MG63 (cell line): ENCODE measurements at places on chromosomes 3 and 15.

- no peak for DNase-seq
Measured at GRCh38 chr3:184178521-184179138, 4.0 kb downstream of the AP2M1 start.

DNA sequence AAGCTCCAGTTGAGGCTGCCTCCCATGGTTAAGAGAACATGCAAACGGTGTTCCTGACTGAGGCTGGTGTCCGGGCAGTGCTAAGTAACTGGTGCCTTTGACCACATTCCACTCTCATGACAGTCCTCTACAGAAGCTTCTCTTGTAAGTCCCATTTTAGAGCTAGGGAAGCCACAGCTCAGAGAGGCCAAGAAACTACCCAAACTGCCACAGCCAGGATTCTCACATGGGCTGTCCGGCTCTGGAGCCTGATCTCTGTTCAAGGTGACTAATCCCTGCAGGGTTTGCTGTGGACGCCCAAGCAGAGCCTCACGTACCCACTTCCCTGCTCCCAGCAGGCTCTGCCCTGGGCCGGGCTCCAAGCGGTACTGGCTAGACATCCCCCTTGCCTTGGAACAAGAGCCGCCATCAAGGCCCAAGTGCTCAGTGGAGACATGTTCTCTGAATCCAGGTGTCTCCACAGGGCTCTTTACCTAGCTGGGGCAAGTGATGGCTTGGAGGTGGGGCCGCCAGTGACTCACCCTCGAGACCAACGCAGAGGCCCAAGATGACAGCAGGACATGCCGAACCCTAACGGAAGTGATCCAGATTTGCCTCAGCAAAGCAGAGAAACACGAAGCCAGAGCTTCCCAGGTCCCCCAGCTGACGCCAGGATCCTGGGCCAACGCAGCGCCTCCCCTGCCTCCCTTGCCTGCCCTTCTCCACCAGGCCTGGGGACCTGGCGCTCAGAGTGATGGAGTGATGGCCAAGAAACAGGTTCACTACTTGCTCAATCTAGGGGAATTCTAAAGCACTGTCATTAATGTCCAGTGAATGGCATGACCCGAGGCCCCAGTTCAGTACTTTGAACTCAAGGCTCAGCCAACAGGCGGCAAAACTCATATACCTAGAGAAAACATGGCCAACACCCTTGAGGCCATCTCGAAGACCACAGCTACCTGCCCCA, 24.4 kb downstream of the KLHL25 start:
- no peak for DNase-seq

DNA sequence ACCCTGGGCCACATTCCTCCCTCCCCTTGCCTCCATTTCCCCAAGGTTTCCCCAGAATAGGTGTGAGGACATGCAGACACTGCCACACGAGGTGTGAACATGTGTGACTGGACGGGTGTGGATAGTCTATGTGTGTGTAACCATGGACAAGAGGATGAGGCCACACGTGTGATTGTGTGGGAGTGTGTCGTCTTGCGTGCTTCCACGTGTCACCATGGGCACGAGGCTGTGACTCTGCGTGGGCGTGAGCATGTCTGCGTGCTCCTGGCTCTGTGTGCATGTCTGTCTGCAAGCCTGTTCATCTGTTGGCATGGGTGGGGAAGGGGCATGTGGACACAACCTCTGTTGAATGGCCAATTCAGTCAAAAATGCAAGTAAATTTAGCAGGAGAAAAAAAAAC, 6.2 kb upstream of the MYL3 start:
- no peak for DNase-seq

DNA sequence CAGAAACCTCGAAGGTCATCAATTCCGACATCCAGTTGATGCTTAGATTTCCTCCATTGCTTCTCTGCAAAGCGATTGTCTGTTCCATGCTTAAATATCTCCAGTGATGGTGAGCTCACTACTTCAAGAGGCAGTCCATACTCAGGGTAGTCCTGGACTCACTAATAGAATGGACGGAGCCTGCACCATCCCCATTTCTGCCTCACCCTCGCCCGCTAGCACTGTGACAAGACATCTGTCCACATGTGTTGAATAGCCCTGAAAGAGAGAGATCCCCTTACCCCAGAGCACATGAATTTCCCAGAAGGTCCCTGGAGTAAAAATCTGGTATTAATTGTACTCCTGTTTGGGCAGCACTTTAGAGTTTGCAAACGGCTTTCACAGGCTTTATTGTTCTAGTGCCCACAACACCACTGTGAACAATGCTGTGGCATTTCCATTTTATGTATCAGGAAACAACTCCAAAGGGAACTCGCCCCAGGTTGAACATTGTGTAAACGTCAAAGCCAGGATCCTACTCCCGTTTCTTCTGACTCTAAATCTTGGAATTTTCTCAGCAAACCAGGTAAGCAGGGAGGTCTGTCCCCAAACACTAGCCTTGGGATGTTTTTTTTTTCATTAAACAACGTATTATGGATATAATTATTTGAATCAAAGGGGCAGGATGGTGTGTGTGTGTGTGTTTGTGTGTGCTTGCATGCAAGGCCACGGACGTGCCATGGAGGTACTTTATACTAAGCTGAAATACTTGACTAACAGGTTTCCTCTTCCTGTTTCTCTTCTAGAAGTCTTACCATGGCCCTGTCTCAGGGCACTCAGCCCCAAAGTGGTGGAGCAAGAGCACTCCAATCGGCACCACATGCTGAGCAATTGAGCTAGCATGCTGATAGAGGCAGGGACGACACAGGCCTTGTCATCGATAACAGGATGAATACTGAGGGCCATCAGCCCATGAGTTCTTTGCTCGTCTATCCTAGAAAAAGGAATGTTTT, 198.3 kb downstream of the OPA1 start:
- no peak for DNase-seq

- DNase-seq = no peak
Measured at GRCh38 chr15:100521907-100522306, 6.8 kb downstream of the CERS3 start.

GRCh38 chr15:78110916-78111475, 18.6 kb downstream of the SH2D7 start:
- DNase-seq = no peak

- no peak for DNase-seq
Measured at GRCh38 chr3:191432162-191432561, 28.8 kb upstream of the PYDC2 start.

- no peak for DNase-seq
Measured at GRCh38 chr15:47872869-47873432, 155.6 kb downstream of the SEMA6D start.

DNA sequence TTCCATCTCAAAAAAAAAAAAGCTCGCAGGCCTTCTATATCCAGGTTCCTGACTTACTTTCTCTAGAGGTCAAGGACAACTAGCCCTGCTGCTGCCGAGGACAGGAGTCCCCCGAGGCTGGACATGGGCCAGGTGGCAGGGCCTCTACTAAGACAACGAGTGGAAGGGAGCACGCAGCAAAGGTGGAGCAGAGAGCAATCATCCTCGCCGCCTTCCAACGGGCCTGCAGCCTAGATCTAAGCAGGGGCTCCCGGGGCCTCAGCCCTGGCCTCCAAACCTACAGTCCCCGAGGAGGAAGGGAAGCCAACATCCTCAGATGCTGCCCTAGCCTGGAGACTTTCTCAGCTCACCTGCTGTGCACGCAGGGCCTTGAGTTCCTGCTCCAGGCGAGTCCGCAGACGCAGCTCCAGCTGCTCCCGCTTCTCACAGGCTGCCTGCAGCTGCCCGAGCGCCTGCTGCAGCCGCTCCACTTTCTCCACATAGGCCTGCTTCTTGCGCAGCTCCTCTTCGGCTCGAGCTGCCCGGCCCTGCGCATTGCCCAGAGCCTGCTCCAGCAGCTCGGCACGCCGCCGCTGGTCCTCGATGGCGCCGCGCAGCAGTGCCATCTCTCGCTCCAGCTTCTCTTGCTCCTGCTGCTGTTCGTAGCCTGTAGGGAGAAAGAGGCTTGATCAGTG, 12.9 kb downstream of the AMOTL2 start:
- DNase-seq = no peak

DNA sequence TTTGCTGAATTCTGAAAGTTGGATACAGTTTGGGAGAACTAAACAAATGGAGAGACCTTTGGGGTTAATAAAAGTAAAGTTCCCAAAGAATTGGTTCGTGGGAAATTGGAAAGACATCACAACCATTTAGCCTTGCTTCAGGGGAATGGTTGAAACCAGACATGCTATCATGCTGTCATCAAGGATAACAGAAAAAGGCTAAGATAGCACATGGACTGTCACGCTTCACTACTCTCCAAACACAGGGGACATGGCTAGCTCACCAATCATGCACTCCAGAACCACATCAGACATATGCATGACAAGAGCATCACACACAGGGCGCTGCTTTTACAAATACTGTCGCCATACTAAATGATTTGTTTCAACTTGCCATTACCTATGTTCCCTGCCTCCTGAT, 671.7 kb upstream of the ROBO1 start:
- DNase-seq = no peak

DNA sequence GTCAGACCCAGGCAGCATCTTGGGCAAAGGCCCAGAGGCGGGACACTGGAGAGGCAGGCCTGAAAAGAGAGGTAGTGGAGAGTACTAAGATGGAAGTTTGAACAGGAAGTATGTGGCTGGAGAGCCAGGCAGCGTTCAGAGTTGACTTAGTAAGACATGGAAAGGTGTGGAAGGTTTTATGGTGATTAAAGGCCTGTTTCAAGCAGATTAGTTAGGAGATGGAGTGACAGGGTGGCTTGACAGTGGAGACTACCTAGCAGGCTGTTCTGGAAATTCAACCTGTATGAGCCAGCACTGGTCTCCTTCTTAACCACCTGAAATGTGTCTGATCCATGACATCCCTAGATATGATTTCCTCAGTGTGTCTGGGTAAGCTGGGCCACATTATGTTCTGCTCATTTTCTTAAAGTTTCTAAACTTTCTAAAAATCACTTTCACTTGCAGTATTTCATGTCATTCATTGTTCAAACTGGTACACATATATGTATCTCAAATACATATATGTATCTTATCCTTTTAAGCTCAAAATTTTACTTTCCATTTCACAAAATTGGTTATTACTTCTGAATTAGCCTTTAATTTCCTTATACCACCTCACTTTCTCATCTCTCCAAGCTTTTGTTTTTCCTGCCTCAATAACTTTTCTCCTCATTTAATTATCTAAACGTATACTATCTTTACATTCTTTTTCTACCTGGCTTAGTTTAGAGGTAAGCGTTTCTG, 43.4 kb upstream of the ARL14 start:
- no peak for DNase-seq

DNA sequence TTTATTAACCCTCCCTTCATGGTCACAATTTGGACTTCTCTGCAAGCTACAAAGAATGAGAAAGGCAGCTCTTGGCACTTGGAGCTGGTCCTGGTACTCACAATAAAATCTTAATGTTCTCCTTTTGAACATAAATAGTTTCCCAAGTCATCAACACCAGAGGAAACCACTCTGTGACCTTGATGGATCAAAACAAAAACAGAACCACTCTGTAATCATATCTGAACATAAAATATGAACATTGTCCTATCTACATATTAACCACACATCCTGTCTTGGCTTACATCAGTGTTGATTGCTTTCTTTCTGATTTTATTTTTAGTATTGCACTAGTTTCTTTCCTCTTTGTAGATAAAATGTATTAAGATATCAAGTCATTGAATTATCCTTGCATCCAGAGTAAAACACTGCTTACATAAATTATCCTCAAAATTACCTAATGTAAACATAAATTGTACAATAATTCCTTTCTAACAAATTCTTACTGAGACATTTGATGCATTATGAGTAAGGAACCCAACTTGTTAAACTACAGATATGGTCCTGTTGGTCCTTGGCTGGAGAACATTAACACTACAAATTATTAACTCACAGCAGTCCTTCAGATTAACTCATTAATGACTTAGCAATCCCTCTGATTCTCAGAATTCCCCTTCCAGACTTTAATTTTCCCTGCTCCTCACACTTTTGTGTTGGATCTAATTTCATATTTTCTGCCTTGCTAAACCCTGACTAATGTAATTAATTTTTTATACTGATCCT, 860.5 kb downstream of the DIPK2A start:
- no peak for DNase-seq

DNA sequence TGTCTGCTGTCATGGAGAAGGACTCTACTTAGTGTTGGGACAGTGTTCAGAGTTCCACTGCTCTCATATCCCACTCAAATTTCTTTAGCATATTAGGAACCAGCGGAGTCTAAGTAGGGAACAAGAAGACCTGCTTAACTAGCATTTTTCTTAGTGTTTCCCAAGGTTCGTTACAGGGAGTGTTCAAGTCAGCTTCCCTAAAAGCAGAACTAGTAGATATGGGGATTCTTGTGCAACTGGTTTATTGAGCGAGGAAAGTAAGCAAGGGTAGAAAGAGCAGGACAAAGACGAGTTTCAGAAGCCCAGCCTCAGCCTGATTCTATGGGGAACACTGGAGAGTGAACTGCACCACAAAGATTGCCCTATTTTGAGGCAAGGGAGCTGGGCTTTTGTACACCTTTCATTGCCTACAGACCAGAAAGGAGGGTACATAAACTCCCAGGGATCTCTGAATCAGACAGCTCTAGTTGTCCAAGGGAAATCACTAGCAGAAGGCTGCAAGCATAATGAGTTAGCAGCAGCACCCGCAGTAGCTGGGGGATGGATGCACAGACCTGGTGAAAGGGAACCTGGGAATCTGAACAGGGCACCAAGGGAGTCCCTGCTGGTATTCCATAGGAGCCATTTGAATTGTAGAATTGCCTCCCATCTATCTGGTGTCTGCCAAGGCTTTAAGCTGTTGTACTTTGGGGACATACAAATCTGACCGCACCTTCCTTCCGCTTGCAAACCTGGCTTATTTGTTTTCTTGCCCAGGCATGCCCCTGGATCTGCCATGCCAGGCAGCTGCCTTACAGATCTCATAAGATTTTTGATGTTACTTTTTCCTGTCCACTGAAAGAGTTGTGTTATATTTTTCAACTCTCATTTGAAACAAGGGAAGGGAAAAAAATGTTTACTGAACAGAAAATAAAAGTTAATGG, 15.1 kb downstream of the CMTM7 start:
- DNase-seq = no peak

- no peak for DNase-seq
Measured at GRCh38 chr3:111762537-111762936, 96.5 kb upstream of the PHLDB2 start.

DNA sequence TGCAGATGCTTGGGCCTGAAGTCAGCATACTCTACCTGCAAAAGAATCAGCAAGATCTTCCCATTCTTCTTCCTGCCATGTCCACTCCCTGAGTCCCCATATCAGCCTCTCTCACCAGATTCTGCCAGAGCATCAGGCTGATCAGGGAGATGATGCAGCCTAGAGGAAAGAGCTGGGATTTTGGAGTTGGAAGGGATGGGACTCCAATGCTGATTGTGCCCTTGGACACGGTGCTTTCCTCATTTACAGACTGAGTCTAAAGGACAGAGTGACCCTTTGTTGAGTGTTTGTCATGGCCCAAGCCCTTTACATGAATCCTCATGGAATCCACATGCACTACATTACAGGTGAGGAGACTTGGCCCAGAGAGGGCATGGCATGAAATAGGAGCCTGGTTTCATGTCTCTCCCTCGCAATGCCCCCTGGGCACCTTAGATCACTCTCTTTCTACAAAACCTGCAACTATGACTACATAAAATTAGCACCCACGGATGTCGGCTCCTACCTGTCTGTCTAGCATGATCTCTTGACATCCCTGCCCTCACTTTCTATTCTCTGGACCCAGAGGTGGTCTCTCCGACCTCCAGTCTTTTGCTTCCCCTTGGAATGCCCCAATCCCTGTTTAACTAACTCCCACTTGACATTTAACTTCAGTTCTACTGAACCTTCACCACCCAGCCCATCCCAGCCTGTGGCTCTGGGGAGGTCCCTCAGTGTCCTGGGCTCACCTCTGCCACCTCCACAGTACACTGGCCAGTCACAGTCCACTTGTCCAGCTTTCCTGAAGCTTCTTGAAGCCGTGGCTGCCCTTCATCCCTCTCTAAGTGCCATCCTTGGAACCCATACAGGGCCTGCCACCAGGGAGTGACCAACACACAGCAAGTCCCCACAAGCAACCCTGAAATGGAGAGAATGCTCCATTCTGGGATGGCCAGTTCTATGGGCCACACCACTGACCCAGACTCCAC, 173.5 kb downstream of the ABHD5 start:
- DNase-seq = no peak
